Astrocyte (in vitro differentiated cells and primary cell): ENCODE measurements at places on chromosomes 16 and 17. TPM values are rescaled to one million over a fixed set of nuclear protein-coding genes. Genes with fewer than 3 reads are reported as not detected.
A peak's percentile ranks its signal among the peaks of the same experiment; 100 is the strongest.

- peak overlapping the region; percentile 83 for H3K4me3 ChIP-seq
- no peaks in the 10 kb centered on the region for H3K27me3 ChIP-seq
- DNase-seq = no peak
- peaks cover 9% of the 10 kb centered on the region for H3K4me1 ChIP-seq
These were observed 392 bp downstream of the ZSCAN32 start for GRCh38 chr16:3400446-3400778.

GRCh38 chr16:66585481-66586239, 6.4 kb downstream of the CMTM2 start:
- H3K27me3 ChIP-seq = no peaks in the 10 kb centered on the region
- H3K4me1 ChIP-seq = peaks cover 14% of the 10 kb centered on the region
- DNase-seq = no peak
- no peak overlapping the region for H3K27ac ChIP-seq

- peaks cover 7% of the 10 kb centered on the region for H3K4me1 ChIP-seq
- peak overlapping the region; percentile 48 for H3K4me3 ChIP-seq
- no peaks in the 10 kb centered on the region for H3K27me3 ChIP-seq
- H3K36me3 ChIP-seq = no peaks in the 10 kb centered on the region
These were observed 96.9 kb downstream of the ADCY9 start for GRCh38 chr16:4019371-4019791.

DNA sequence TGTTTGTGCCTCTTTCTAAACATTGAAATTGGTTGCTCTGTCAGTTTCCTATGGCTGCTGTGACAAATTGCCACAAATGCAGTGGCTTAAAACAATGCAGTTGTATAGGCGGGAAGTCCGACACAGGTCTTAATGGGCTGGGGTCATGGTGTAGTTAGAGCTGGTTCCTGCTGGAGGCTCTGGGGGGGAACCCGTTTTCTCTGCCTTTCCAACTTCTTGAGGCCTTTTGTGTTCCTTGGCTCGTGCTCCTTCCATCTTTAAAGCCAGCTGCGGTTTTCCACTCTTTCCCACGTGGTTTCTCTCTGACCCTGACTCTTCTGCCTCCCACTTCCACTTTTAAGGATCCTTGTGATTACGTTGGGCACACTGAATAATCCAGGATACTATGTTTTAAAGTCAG, 12.5 kb downstream of the EPN2 start:
- no peaks in the 10 kb centered on the region for H3K27me3 ChIP-seq
- peaks cover 30% of the 10 kb centered on the region for H3K4me1 ChIP-seq
- peak overlapping the region; percentile 24 for H3K27ac ChIP-seq
- H3K36me3 ChIP-seq = no peaks in the 10 kb centered on the region
- H3K4me3 ChIP-seq = no peak overlapping the region
- peak; percentile 71 for DNase-seq

DNA sequence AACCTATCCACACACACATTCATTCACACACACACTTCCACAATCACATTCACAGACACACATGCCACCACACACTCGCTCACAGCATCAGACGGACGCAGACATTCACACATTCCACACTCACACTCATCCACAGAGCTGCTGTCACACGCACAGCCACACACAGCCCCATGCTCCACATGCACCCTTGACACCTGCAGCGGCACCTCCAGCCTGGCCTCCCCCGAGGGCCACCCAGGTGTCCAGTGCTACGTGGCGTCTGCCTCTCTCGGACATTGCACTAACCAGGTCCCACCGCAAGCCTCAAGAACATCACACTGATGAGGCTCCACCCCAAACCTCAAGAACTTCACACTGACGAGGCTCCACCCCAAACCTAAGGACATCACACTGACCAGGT, 155.2 kb downstream of the RBFOX3 start:
- H3K27ac ChIP-seq = no peak overlapping the region
- H3K36me3 ChIP-seq = no peaks in the 10 kb centered on the region
- H3K4me1 ChIP-seq = no peaks in the 10 kb centered on the region
- no peak overlapping the region for H3K4me3 ChIP-seq
- no peaks in the 10 kb centered on the region for H3K27me3 ChIP-seq
- DNase-seq = no peak

- DNase-seq = no peak
- no peak overlapping the region for H3K4me3 ChIP-seq
- H3K4me1 ChIP-seq = peaks cover 33% of the 10 kb centered on the region
These were observed 115.9 kb downstream of the SEC14L1 start for GRCh38 chr17:77256710-77257109.

The KIF19 gene
- not detected in 2 replicates for total RNA-seq

DNA sequence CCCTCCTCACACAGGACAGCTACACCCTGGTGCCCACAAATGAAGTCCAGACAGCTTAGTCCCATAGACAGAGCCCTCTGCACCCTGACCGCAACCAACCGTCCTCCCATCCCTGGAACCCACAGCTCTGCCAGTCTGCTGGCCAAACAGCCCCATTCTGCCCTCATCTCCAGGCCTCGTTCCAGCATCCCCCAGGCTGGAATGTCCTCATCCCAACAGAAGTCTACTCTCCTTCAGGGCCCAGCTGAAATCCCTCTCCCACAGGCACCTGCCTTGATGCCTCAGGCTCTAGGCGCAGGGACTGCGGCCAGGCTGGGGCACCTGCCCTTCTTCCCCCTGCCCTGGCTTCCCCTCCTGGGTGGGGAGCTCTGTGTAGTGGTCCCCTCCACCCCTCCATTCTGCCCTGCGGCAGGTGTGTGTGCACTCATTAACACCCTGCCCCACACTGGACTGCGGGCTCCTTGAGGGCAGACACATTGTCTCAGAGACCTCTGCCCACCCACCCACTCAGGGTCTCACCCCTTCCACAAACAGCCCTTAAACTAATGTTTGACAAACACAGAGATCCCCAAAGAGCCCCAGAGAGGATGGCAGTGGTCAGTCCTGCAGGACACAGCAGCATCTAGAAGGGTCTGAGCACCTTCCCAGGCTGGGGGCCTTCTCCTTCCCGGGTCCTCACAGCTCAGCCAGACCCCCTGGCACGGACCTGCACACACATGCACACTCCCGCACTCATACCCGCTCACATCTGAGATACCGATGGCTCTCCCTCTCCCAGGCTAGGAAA, 820 bp downstream of the GRIN2C start:
- peaks cover 3% of the 10 kb centered on the region for H3K36me3 ChIP-seq
- no peak for DNase-seq
- H3K4me3 ChIP-seq = no peak overlapping the region
- no peak overlapping the region for H3K27ac ChIP-seq
- no peaks in the 10 kb centered on the region for H3K4me1 ChIP-seq

DNA sequence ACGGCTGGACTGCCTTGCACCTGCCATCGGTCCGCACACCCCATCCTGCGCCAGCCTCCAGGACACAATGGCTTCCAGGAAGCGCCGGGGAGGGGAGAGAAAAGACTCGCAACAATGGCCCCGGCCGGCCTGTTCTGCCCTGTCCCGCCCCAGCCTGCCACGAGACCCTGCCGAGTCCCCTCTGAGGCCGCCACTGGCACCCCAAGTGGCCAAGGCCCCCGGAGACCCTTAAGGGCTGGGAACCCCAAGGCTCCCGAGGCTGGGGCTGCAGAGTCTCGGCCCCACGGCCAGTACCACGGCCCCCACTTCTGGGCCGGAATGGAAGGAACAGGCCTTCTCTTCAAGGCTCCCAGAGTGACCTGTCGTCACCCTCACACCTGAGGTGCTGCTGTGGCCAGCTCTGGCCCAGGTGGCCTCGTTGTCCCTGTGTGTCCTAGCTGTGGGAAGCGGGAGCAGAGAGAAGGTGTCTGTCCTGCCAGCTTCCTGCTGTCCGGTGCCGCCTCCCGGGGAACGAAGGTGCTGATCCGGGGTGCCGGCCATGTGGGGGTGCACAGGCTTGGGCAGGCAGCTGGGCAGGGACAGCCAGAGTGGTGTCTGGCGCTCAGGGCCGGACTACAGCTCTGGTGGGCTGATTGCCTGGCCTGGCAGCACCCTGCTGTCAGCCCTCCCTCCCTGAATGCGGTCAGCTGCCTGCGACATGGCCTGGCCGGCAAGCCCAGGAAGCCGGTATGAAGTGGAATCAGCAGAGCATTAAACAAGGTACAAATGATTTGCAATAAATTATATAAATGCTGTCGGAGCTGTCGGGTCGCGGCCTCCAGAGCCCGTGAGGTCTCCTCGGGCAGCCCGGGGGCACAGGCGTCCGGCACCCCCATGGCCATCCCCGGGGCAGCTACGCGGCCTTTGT, 8.2 kb upstream of the CACNA1H start:
- H3K27me3 ChIP-seq = peaks cover 8% of the 10 kb centered on the region
- no peaks in the 10 kb centered on the region for H3K4me1 ChIP-seq
- H3K36me3 ChIP-seq = no peaks in the 10 kb centered on the region

DNA sequence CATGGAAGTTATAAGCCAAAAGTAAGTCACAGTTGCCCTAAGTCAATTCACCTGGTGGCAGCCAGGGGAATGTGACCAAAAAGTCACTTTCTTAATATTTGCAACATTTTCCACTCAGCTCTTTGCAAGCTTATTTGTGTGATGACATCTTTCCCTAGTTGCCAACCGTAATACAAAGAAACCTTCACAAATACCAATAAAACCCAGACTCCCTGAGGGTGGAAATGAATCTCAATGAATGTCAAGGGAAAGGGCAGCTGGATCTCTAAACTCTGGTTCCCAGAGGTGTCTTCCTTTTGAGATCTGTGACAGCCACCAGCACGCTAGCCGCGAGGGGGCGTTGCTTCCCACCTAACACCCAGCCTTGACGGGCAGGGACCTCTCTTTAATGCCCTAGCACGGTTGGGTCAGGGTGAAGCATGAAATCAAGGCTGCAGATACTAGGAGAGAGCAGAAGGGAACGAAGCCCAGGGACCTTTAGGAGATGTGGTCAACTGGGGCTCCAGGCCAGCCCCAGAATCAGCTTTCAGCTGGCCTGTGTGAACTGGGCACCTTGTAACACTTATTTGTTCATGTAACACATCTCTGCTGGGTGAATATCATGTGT, 82.2 kb downstream of the CMC2 start:
- H3K27me3 ChIP-seq = no peaks in the 10 kb centered on the region
- H3K4me3 ChIP-seq = no peak overlapping the region
- no peak overlapping the region for H3K27ac ChIP-seq
- H3K4me1 ChIP-seq = no peaks in the 10 kb centered on the region

The COX4I1 gene
- 453 and 459 TPM in 2 replicates for total RNA-seq

The SCN4A gene
- 0.22 and 0.43 TPM in 2 replicates for total RNA-seq

GRCh38 chr16:79703066-79703465, 102.5 kb upstream of the MAF start:
- DNase-seq = no peak
- H3K4me3 ChIP-seq = no peak overlapping the region
- H3K27ac ChIP-seq = peak overlapping the region; percentile 7
- H3K36me3 ChIP-seq = no peaks in the 10 kb centered on the region
- H3K4me1 ChIP-seq = no peaks in the 10 kb centered on the region

GRCh38 chr17:40230670-40231069, 11.6 kb downstream of the WIPF2 start:
- no peaks in the 10 kb centered on the region for H3K27me3 ChIP-seq
- H3K27ac ChIP-seq = no peak overlapping the region
- no peak overlapping the region for H3K4me3 ChIP-seq
